ENCODE measurements at places on chromosomes 7 and 10.

DNA sequence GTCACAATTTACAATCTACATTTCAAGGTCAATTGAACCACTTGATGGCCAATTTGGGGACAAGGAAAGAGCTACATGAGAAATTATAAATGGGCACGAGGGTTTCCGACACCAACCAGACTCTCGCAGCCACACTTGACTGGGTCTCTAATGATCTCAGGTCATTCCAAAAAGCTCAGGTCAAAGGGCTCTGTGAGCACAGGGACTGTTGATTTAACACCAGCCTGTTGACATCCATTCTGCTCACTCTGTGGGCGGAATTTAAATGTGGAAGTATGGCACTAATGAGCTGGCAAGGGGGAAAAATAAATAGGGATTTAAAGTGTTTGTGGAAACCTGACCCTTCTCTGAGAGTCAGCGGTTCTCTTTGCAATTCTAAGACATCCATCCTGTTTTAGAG is 810.7 kb upstream of the AUTS2 start:
- DNase-seq, result no peak

- no peak for DNase-seq
Observed at GRCh38 chr7:146647445-146647844, 530.8 kb downstream of the CNTNAP2 start.

- DNase-seq, result no peak
Observed at GRCh38 chr7:11753433-11753832, 78.6 kb downstream of the THSD7A start.

DNA sequence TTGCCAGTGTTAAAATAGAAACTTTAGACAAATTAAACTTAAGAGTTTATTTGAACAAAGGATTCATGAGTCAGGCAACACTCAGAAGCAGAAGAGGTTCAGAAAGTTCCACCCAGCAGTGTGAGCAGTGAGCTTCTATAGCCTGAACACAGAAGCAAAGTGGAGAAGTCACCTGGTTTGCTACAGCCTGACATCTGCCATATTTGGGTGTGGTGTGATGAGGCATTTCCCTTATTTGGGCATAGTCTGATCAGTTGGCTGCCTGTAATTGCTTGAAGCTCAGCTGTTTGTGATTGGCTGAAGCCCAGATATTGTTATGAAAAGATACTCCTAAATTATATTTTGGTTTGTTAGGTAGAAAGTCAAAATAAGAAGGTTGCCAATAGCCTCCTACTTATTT is 39.1 kb downstream of the VWC2 start:
- DNase-seq, result no peak

GRCh38 chr7:25894902-25895791 is 256.9 kb upstream of the NFE2L3 start:
- DNase-seq, result no peak

GRCh38 chr10:129140921-129141885 is 325.8 kb upstream of the MGMT start:
- DNase-seq, result no peak

DNA sequence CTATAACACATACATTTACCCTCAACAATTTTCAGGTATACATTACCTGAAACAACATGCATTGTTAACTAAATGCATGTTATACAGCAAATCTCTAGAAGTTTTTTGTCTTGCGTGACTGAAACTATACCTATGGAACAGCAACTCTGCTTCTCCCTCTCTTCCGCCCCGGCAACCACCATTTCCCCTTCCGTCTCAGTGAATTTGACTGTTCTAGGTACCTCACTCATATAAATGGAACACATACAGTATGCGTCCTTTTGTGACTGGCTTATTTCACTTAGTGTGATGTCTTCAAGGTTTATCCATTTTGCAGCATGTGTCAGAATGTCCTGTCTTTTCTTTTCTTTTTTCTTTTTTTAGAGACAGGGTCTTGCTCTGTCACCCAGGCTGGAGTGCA is 22.5 kb downstream of the CALHM2 start:
- DNase-seq, result no peak

DNA sequence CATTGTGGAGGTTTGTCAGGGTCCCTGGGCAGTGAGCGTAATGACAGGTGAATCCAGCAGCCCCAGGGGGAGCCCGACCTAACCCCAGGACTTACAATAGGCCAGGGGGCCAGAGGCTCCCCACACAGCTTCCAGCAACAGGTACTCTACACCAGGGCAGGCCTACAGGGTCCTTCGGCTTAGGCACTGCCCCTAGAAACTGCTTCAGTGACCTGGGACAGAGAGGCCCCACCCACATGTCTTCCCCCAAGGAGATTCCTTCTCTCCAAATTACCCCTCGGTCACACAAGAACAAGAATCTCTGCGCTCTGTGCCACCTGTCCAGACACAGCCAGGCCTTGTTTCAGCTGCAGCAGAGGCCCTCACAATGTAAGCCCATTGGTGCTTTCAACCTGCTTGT is 24.4 kb downstream of the SKIDA1 start:
- DNase-seq, result no peak

DNA sequence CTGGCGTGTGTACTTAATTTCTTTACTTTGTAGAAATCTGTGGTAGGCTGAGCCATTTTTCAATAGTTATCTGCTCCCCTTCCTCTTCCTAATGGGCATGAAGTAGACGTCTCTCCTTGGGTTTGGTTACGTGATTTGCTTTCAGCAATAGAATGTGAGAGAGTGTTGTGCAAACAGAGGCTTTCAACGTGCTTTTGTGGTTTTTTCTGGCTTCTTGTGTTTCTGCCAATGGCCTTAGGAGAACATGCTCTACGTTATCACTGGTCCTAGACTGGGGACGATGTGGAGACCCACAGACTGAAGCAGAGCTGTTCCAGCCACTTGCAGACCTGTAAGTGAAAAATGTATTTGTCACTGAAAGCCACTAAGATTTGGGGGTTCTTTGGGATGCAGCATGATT is 107.2 kb upstream of the NPTX2 start:
- DNase-seq, result no peak

DNA sequence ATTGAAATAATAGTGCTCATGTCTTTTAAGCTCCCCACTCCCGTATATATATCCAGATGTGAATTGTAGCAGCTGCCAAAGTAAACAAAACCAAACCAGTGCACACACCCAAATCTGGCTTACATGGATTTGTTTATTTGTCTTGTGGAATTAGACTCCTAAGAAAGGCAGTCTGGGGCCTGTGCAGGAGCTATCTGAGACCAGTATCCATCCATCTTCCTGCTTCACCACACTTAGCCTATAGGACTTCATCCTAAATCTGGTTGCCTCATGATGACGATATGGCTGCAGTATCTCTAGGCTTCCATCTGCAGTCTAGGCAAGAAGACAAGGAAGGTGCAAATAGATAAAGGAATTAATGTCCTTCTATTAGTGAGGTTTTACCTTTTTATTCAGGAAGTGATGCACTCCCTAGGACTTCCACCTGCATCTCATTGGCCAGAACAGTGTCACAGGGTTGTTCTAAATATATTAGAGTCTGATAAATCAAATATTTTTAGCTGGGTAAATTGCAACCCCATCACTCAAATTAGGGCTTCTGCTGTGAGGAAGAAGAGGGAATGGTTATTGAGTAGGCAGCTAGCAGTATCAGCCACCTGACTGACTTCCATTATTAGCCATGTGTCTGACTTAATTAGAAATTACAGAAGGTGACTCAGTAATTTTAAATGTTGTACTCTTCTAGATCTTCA is 6.0 kb downstream of the WIPF3 start:
- no peak for DNase-seq

- no peak for DNase-seq
Observed at GRCh38 chr7:157059534-157059933, 49.1 kb upstream of the MNX1 start.

DNA sequence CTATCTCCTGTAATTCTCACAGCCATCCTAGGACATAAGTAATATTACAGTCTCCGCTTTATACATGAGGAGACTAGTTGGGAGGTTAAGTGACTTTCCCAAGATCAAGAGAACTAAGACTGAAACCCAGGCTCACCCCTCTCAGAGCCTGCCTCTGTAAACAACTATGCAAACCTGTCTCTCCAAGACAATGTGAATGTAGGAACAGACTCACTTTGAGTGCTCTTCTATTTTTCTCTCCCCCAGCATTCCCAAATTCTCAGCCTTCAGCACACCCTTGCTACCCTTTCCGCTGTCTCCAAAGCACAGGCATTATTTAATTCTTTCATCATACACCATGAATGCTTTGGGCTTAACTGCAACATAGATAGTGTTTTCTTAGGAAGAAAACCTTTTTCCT is 13.6 kb downstream of the ACTA2 start:
- no peak for DNase-seq

DNA sequence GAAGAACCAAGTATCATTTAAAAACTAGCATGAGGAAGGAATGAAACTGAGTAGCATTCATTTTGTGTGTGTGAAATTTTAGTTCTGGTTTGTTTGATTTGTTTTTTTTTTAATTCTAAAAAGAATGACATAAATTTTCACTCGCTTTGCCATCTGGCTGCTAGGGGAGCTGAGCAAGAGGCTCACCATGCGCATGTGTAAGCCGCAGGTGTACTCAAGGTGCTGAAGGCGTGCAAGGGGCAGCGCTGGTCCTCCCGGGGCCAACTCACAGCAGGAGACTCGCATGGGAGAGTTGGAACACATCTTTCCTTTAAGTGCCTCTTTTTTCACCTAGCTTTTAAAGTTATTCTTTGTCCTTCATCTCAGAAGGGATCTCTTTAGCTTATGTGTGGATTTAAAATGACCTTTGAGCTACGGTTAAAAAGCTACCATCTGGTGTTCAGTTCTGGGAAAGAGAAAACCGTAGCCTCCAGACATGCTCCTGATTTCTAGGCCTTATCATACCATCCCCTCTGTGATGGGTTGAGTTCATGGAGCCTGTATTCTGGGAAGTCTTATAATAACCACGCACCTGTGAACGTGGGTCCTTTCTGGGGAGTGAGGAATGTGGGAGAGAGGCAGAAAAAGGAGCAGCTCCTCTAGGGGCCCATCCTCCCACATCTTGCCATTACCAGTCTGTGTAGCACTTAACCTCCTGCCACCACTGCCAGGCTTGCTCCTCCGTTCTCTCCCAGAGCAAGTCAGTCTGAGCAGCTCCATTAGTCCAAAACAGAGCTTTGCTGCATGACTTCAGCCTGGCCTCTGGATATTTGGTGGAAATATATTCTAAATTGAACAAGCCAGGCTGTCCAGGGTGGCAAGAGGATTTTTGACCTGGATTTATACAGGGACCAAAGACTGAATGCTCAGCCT is 61.9 kb downstream of the KLHDC10 start:
- no peak for DNase-seq

GRCh38 chr7:115941703-115942268 is 88.8 kb downstream of the TFEC start:
- no peak for DNase-seq

GRCh38 chr7:4683884-4684565 is 1.9 kb downstream of the FOXK1 start:
- no peak for DNase-seq

DNA sequence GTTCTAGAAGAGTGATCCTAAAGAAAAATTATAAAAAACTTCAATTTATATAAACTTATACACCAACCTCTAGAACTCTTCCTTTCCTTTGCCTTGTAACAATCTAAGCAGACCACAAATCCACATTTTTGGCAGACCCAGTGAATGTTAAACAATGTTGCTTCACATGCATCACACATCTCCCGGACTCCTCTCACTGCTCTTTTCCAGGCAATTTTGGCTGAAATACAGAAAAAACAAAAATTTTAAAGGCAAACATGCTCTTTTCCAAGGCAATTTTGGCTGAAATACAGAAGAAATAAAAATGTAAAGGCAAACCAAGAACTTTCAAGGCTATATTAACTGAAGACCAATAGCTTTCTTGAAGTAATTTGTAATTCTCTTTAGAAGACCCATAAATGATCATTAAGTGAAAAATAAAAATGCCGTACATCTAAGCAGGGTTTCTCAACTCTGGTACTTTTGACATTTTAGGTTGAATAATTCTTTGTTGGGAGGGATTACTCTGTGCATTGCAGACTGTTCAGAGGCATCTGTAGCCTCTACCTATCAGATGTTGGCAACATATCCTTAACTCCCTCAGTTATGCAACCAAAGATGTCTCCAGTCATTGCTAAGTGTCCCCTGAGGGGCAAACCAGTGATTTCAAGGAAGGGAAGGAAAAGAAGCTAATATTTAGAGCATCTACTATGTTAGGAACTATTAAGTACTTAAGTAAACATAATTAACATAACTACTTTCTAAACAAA is 64.4 kb downstream of the NRBF2 start:
- no peak for DNase-seq

- no peak for DNase-seq
Observed at GRCh38 chr7:95963446-95963990, 191.2 kb downstream of the DYNC1I1 start.

- DNase-seq, result no peak
Observed at GRCh38 chr7:115198143-115198542, 276.2 kb downstream of the MDFIC start.

GRCh38 chr7:20350518-20350951 is 19.8 kb downstream of the ITGB8 start:
- no peak for DNase-seq

DNA sequence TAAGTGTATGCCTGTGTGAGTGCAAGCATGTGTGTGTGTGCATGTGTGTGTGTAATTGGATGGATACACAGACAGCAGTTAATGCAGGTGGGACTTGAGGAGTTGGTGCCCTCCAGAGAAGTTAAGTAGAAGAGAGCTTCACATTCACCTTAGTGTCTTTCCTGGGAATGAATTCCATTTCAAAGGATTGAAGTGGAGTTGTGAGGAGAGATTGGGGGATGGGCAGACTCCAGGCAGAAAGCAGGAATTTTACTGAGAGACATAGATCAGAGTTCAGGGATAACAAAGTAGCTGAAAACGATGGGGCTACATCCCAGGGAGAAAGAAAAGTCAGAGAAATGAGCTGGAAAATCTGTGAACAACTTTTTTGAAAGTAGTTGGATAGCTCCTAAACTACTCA is 464.4 kb downstream of the TCERG1L start:
- DNase-seq, result no peak

GRCh38 chr7:99125505-99125865 is 18.4 kb downstream of the SMURF1 start:
- no peak for DNase-seq

DNA sequence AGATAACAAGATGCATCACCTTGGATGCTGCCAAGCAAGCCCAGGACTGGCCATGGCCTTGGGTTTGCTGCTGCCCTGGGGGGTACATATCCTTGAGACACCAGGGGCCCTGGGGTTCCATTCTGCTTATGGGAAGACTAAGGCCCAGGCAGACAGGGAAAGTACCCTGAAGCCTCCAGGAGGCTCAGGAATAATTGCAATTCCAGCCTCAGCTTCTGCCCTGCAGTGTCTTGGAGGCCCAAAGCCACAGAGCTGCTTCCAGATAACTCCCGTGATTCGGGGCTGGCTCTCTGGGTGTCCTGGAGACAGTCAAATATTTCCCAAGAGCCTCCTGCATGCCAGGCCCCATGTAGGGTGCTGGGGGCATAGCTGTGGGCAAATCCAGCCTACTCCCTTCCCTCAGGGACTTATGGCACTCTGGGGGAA is 22.6 kb downstream of the MYL10 start:
- DNase-seq, result no peak

DNA sequence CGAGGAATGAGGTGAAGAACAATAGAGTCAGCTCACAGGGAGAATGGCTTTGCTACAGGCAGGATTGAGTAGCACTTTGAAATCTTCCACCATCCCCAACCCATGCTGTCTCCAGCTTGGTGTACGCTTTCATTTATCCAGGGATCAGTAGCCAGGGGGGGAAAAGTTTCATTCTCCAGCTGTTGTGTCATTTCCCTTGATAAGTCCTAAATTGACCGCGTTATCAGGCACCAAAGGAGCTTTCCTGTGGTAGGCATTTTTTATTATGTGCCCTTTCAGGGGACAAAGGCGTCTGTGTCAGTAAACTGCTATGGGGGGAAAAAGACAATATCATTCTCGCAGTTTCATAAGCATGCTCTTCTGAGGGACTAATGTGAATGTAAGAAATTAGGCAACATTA is 106.6 kb upstream of the YAE1 start:
- no peak for DNase-seq

Data from NCI-H1436 treated with DMSO at 0.1 percent for 48 hours (cell line).